Progenitor cell of endocrine pancreas (in vitro differentiated cells): ENCODE measurements at places on chromosomes 5 and 9.
A peak's percentile ranks its signal among the peaks of the same experiment; 100 is the strongest.

- no peak for DNase-seq
These were observed at the start of gene GRIA1 for GRCh38 chr5:153490118-153491037. TSS of gene GRIA1 (plus strand) at chr5:153490670.

- DNase-seq, result no peak
These were observed 24.2 kb upstream of the HAPLN1 start for GRCh38 chr5:83744821-83745220.

GRCh38 chr9:135504262-135505243, 4.1 kb downstream of the MRPS2 start:
- DNase-seq, result peak; percentile 39

DNA sequence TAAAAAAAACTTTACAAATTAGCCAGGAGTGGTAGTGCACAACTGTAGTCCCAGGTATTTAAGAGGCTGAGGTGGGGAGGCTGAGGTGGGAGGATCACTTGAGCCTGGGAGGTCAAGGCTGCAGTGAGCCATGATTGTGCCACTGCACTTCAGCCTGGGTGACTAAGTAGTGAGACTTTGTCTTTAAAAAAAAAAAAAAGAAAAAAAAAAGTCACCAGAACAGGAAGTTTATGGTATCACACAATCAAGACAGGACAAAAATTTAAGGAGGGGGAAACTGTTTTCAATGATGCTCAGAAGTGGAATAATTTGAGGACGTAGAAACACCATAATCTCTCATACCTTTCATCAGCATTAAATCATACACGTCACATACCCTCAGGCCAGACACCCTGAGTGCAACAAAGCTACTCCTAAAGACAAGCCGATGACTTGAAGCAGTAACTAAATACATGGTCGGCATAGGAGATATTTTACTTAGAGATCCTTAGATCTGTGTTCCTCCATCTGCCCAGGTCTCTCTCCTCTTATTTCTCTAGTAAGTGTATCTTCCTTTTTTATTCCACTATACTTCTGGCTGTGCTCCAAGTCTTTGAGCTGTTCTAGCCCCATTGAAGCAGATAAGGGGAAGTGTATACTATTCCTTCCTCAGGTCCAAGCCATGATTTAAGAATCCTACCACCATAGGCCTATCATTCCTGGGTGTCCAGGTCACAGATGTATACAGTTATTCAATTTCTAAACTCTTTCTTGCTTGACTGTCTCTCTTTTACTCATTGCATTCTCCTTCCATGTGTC, 91.3 kb upstream of the APC start:
- no peak for DNase-seq

DNA sequence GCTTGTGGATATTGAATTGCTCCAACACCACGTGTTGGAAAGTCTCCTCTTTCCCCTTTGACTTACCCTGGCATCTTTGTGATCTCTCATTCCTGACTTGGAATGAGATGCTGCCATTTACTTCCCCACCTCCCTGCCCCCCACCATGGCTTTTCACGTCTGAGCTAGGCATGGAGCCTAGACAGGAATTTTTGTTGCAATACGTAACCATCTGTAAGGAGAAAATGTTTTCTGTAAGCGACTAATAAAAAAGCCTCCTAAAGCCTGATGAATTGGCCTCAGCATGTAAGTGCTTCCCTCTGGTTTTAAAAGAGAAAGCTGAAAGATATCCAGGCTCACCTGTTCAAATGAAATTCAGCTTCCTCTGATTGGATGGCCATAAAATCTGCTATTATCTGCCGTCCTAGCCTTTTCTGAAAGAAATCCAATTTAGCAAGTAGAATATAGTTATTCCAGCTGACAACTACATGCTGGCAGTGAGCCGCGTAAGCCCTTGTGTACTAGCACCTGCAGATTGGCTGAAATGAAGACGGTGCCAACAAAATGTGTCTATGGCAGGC, 200.1 kb downstream of the NSG2 start:
- no peak for DNase-seq

- DNase-seq, result no peak
These were observed 1.1 kb downstream of the PLK2 start for GRCh38 chr5:58458743-58459145.

- no peak for DNase-seq
These were observed 2.2 kb upstream of the ANKH start for GRCh38 chr5:14873790-14874189.

DNA sequence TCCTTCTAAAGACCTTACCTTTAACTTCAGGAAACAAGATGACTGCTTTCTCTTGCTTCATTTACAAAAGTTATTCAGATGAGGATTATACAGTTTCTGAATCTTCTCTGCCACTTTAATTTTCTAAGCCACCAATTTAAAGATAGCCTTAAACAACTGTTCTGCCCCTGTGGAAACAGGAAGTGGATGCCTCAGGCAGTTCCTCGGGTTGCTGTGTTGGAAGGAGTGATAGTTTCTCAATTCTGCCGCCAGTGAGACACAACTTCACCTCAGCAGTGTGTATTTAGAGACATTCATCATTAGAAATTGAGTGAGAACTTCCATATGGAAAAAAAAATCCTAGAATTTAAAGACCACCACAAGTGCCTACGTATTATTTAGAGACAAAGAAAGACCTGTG, 475.1 kb upstream of the WWC1 start:
- DNase-seq, result no peak

DNA sequence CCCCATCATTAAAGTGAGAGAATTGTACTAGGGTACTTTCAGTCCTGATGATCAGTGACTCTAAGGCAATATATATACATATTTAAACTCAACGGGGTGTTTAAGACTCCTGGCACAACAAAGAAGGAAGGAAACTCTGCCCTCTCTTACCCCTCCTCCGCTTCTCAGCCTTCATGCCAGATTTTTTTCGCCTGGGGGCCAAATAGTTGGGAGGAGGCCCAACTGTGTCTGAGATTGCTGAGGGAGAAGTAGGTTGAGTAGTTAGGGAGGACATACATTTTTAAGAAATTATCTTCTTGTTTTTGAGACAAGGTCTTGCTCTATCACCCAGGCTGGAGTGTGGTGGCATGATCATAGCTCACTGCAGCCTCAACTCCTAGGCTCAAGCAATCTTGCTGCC, 127.7 kb upstream of the SHB start:
- no peak for DNase-seq

DNA sequence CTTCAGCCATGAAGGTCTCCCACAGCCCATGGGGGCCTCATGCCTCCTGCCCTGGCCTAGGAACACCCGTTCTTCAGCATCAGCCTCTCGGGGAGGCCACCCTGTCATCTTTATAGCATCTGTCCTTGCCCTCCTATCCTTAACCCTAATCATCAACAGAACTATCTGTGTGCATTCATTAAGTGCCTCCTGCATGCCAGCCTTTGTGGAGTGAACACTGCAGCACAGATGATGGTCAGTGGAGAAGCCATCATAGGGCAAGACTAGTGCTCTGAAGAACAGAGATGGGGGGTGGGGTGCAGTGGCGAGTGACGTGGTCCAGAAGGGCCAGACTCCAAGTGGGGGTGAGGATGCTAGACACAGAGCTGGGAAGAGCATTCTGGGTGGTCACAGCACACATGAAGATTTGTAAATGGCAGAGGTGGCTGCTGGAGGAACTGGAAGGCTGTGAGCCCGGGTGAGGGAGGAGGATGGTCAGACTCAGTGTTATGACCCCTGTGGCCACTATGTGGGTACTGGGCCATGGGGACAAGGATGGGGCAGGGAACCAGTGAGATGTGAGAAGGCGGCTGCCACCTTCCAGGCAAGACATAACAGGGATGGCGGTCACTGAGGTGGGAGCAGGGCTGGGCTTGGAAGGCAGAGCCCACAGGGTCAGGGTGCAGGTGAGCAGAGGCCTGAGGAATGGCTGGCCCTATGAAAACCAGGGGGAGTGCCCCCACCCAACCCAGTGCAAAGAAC, 3.6 kb upstream of the CARD19 start:
- DNase-seq, result no peak

DNA sequence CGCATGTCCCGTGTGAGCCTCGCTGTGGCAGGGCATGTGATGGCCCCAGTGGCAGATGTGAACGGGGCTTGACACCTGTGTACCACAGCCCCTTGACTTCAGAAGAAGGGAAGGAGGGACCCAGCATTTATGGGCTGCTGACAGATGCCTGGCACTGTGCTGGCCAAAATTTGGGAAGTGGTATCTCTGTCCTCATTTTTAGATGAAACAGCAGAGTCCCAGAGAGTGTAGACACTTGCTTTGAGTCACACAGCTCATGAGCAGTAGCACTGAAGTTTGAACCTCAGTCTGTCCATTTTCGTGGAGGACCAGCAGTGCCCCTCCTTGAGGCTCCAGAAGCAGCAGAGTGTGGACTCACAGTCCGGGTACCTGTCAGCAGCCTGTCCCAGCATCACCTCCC, 16.5 kb downstream of the NEK6 start:
- DNase-seq, result no peak

GRCh38 chr5:83687124-83687619, 33.5 kb downstream of the HAPLN1 start:
- DNase-seq, result no peak

- no peak for DNase-seq
These were observed 838.3 kb downstream of the TLE4 start for GRCh38 chr9:80410106-80410505.

DNA sequence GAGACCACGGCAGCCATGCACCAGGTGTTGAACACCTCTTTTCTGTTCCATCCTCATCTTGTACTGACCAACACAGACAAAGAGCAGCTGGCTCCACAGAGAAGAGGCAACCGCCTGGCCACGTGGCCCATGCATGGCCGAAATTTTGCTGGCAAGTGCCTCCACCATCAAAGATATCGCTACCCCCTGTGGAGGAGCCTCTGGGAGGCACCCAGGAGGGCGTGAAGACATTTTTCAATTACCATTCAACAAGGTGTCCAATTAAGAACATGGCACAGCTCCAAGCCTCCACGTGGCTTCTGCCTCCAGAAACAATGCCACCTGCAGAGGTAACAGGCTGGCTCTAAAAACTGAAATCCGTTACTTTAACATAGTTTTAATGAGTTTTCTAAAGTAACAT, 54.4 kb upstream of the CKS2 start:
- no peak for DNase-seq

DNA sequence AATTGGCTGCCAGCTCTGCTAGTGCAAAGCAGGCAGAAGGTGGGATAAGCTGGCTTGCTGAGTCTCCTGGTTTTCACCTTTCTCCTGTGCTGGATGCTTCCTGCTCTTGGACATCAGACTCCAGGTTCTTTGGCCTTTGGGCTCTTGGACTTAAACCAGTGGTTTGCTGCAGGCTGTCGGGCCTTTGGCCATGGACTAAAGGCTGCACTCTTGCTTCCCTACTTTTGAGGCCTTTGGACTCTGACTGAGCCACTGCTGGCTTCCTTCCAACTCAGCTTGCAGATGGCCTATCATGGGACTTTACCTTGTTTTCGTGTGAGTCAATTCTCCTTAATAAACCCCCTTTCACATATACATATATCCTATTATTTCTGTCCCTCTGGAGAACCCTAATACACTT, 1293.9 kb upstream of the CDH6 start:
- DNase-seq, result no peak

- peak; percentile 31 for DNase-seq
These were observed 791.9 kb upstream of the CDH6 start for GRCh38 chr5:30401479-30402058.

DNA sequence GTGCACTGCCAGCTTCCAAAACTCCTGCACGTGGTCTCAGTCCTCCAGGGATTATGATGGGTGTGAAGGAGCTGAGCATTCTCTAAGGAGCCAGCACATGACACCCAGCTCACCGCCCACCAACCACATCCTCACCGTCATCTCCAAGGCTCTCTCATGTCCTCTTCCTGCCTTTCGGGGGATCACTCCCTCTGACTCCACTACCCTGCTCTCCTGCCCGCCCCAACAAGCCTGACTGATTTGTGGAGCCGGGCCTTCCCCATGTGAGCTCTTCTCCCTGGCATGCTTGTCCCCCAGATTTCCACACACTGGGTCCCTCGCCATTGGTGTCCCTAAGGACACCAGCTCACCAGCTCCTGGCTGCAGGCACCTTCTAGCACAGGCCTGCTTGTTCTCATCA, 1.9 kb downstream of the ABO start:
- DNase-seq, result no peak

DNA sequence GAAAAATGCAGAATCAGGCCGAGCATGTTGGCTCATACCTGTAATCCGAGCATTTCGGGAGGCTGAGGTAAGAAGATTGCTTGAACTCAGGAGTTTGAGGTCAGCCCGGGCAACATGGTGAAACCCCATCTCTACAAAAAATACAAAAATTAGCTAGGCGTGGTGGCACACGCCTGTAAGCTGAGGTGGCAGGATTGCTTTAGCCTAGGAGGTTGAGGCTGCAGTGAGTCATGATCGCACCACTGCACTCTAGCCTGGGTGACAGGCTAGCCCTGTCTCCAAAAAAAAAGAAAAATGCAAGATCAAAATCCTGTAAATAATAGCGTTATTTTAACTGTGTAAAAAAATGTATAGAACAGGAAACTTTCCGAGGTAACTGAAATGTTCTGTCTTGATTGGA, 39.4 kb downstream of the RNF44 start:
- DNase-seq, result no peak

- no peak for DNase-seq
These were observed 5.9 kb downstream of the FAM163B start for GRCh38 chr9:133603135-133603927.

- no peak for DNase-seq
These were observed 333.8 kb upstream of the GRIN3A start for GRCh38 chr9:102072059-102072764.

DNA sequence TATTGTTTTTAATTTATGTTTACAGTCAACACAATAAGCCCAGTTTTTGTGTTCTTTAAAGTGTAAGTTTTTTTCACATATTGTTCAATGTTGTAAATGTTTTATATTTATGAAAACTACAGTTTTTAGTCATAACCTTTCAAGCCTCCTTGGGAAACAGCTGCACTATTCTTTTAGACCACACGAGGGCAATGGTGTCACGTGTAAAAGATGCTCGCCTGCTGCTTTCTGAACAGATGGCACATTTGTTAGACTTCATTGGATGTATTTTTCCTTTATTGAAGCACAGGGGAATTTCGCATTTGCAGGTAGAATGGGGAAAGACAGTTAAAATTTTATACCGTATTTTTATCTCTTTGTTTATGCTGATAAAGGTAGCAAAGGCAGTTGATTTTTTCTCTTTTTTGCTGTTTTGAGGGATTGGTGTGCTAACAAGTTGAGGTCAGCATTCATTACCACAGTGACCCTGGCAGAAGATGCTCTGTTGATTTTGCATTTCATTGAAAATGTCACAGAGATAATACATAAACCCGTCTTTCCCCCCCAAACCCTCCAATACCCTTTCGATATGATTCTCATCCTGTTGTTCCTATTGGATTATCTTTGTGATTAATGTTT, 59.0 kb downstream of the MAT2B start:
- DNase-seq, result peak; percentile 29

- no peak for DNase-seq
These were observed at the start of gene MYOT for GRCh38 chr5:137867664-137868063. TSS of gene MYOT (plus strand) at chr5:137867860. CDS start at chr5:137870652, 2,792 bp downstream.

GRCh38 chr9:114282926-114283325, 40.0 kb upstream of the ORM1 start:
- no peak for DNase-seq
